ENCODE measurements at places on chromosomes 3 and 15.

DNA sequence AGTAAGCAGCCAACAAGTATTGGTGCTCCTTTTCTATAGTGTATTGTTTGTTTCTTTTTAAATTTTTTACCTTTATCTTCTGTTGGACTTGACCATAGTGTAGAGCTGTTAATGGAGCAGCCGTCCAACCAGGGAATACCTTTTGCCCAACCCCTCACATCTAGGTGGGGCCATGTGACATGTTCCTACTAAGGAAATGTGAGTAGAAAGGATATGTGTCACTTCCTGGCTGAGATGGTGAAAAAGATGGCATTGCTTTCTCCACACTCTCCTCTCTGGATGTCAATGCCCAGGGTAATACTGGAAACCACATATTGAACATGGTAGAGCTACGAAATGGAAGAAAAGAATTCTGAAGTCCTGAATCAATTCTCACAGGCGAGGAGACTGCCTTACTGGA lies 218.8 kb downstream of the TBL1XR1 start:
- no peak for DNase-seq

DNA sequence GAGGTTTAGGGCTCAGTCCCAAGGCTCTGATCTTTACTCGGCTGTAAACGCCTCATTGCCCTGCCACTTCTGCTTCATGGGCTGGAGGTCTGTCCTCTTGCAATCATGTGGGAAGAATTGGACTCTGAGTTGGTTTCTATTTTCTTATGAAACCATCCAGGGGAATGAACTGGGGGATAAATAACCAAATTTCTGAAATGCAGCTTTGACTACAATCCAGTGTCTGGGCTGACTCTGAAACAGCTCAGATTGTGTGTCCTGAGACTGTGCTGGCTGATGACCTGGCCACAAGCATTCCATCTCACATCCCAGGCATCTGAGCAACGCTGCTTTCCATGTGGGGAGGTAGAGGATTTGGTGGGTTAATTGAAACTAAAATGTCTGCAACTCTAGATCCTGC lies 71.0 kb upstream of the GALNT15 start:
- DNase-seq, result no peak

DNA sequence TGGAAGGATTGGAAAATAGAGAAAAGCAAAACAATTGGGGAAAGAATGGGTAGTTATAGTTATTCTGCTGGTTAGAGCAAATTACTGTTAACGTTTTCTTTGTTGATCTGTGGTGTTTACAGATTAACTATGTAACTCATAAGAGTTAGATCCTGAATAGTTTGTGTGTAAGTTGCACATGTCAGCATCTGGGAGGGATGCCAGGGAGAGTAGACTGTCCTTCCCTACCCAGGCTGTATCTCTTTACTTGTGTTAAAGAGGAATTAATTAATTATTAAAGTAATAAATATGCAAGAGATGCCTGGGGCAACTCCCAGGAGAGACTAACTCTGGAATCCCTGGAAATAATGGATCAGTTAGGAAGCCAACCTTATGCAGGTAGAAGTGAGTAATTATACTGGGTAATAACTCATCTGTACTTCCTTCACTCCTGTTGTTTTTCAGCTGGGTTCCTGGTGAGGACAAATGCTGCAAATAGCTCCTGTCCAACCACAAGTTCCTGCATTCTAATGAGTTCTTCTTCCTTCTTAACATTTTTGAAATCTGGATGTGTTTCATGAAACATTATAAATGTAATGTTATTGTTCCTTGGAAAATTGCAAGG lies 18.9 kb downstream of the GHRL start:
- DNase-seq, result no peak

DNA sequence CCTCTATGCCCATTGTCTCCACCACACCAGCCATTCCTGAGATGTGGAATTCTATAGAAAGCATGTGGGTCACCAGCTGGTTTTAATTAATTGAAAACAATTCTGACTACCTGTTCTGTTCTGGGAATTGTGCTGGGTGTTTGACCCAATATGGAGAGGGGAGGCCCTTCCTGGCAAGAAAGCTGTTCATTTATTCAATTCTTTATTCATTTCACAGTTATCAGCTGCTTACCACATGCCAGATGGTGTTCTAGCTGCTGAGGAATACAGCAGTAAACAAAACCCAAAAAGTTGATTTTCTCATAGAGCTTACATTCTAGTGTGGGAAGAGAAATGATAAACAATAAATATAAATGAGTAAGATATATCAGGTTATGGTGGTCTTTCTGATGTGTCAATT lies 296.1 kb upstream of the RASGRP1 start:
- DNase-seq, result no peak

DNA sequence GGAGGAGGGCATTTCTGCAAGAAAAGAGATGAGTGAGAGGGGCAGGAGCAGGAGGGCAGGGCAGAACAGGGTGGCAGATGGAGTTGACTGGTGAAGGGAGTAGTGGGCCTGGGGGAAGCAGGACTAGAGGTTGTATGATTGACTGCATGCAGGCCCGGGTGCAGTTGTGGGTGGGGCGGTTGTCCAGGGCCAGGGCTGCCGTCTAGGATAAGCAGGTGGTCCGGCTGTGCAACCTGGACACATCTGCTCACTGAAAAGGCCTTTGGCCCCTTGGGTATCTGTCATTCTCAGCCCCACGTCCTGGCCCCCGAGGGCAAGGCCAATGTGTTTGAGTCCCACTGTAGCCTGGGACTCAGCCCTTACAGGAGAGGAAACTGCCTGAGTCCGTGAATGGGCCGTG lies 25.4 kb downstream of the ALS2CL start:
- DNase-seq, result no peak

DNA sequence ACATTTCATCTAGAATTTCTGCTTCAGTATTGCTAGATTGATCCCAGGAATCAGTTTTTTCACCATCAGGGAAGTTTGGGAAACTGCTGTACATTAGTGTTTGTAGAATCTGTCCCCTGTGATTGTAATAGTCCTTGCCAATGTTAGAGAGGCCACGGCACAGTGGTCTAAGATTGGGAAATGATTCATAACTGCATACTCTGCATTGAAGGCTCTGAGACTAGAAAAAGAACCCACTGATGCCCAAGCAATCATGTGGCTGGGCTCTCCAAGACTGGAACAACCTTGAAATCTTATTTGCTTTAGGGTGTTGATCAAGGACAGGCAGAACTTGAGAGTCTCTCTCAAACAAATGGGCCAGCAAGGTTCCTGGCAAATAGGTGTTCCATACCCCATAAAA lies 245.6 kb upstream of the LRTM1 start:
- no peak for DNase-seq

DNA sequence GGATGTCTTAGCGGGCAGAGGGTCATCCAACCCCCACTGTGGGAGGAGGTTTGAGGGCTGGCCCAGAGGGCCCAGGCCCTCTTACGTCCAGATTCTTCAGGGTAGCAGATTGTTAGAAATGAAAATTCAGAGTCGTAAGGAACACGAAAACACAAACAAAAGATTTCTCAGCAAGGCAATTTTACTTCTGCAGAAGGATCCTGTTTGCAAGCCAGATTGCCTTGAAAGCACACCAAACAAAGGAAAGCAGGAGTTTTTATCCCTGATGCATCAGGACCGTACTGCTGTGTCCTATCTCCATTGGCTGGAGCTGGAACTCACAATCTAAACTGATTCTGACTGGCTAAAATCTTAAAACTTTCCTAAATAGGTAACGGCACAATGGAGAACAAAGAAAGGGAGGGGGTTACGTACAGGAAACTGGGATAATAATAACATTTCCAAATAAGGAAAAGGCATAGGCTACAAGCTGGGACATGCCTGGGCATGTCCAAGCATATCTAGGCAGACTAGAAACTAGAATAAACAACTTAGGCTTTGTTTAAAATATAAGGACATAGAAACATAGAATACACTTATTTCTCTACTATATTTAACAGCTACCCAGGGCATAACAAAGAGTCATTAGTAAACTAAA lies 97.3 kb upstream of the C2CD4B start:
- no peak for DNase-seq

DNA sequence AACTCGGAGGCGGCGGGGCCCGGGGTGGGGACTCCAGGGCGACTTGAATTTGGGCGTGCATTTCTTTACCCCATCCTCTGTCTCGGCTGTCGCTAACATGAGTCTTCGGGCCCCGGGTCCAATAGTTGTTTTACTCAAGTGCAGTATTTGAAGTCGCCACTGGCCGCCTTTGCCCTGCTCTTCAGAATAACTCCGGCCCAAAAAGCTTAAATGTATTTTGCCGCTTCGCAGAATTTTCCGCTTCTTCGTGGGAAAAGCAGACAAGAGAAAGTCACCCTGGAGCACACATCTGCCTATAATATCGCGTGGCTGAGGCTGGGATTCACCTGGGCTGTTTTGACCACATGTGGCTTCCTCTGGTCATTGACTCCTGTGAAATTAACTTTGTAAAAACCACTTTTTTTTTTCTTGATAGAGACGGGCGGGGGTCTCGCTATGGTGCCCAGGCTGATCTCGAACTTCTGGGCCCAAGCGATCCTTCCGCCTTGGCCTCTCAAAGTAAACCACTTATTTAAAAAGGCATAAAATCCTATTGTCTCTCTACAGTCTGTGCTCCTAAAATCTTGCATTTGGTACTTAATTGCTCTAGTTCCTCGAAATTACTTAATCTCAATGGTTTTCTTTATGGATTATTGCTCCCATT lies 676 bp downstream of the CNOT10 start:
- no peak for DNase-seq

- DNase-seq, result no peak
Observed at GRCh38 chr3:23685541-23686258, 120.1 kb upstream of the UBE2E1 start.

DNA sequence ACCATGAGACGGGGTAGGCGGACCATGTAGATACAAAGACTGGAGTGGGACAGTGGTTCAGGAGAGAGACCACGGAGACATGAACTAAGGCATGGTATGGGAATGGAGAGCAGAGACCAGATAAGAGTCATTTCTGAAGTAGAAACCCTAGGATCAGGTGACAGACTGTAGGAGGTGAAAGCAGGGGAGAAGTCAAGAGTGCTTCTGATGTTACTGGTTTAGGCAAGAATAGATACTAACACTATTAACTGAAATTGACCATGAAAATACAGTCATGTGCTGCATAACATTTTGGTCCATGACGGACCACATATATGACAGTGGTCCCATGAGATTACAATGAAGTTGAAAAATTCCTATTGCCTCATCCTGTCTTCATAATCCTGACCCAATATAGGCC lies 41.7 kb downstream of the RASGRP1 start:
- DNase-seq, result no peak

DNA sequence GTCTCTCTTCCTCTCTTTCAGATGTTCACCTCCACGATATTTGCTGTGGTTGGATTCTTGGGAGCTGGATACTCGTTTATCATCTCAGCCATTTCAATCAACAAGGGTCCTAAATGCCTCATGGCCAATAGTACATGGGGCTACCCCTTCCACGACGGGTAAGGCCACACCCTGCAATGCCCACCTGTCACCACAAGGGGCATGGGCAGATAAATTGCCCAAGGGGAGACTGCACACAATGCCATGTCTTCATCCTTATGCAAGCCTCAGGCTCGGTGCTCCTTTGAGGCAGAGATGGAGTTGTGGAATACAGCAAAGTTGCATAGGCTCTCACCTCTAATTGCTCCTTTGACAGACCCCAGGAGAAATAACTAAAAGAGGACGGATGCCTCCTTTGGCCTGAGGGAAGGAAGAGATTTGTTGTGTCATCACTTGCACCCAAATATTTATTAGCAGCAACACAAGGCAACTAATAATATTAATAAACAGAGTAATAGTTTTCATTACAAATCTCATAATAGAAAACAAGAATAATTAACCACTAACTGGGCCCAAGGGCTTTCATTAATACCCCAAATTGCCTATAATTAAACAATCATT lies 13.2 kb downstream of the TM4SF4 start:
- DNase-seq, result no peak

GRCh38 chr3:138408751-138409570 lies 25.5 kb upstream of the ESYT3 start:
- DNase-seq, result no peak
